Renal cortex interstitium (tissue), 15 donors: ENCODE measurements at places on chromosomes 4 and X. TPM values are rescaled to one million over a fixed set of nuclear protein-coding genes. Genes with fewer than 3 reads are reported as not detected.

GRCh38 chr4:188439641-188440311 is 300.5 kb downstream of the TRIML1 start:
- no peak for DNase-seq

The TKTL2 gene
- 0.04 TPM for polyA plus RNA-seq

The IGFBP7 gene
- 682 TPM for polyA plus RNA-seq

DNA sequence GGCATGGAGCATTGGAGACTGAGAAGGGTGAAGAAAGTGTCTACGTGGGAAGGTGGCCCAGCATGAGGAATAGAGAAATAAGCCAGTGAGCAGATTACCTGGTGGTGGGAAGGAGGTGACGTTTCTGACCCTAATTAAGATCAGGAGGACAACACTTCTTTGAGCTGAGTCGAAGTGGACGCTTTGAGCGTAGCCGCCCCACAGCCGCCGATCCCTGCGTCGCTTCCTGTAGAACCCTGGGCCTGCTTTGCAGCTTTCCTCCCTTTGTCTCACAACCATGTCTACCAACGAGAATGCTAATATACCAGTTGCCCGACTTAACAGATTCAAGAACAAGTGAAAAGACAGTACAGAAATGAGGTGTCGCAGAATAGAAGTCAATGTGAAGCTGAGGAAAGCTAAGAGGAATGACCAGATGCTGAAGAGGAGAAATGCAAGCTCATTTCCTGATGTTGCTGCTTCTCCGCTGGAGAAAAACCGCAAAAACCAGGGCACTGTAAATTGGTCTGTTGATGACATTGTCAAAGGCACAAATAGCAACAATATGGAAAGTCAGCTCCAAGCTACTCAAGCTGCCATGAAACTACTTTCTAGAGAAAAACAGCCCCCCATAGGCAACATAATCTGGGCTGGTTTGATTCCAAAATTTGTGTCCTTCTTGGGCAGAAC is 6.4 kb upstream of the ANTXR2 start:
- DNase-seq: no peak

- DNase-seq: no peak
Observed at GRCh38 chr4:139795527-139796314, 130.1 kb downstream of the MGST2 start.

DNA sequence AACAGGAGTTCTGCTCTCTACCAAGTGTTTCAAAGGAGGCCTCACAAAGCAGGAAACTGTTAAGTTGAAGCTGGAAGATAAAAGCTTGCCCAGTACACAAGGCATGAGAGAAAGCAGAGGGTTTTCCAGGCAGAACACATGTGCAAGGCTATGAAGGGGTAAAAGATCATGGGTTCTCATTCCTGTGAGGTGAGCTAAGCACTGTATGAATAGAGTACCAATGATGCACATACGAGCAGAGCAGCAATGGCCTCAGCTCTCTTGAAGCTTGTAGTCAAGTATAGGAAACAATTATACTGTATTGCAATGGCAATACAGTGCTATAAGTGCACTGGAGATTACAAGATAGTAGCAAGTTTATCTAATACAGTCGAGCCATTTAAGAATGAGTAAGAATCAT is 18.0 kb downstream of the TTC29 start:
- DNase-seq: no peak

GRCh38 chrX:49042581-49043219 is 457 bp downstream of the TFE3 start:
- no peak for DNase-seq
